ENCODE measurements at places on chromosomes 5 and 9. TPM values are rescaled to one million over a fixed set of nuclear protein-coding genes. Genes with fewer than 3 reads are reported as not detected.

DNA sequence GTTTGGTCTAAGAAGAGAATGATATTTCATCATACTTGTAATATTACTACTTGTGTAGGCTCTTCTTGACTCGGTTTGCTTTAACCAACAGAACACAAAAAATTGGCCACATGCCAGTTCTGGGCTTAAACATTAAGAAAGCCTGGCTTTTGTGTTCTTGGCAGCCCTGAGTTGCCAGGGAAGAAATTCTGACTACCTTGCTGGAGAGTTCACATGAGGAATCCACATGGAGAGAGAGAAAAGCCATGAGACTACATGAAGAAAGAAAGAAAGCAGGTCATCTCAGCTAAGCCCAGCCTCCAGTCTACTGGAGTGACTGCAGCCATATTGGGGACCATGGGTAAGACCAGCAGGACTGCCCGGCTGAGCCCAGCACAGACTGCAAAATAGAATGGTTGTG, 524.8 kb downstream of the RAB3C start:
- H3K4me1 ChIP-seq = peaks cover 18% of the 10 kb centered on the region
- H3K4me3 ChIP-seq = no peak overlapping the region

- H3K4me1 ChIP-seq = no peaks in the 10 kb centered on the region
- H3K27me3 ChIP-seq = no peaks in the 10 kb centered on the region
- no peak overlapping the region for H3K27ac ChIP-seq
Observed at GRCh38 chr9:27847380-27847779, 274.1 kb upstream of the C9orf72 start.

IL5 gene
- total RNA-seq = not detected

FAM114A2 gene
- 19.1 TPM for total RNA-seq

DNA sequence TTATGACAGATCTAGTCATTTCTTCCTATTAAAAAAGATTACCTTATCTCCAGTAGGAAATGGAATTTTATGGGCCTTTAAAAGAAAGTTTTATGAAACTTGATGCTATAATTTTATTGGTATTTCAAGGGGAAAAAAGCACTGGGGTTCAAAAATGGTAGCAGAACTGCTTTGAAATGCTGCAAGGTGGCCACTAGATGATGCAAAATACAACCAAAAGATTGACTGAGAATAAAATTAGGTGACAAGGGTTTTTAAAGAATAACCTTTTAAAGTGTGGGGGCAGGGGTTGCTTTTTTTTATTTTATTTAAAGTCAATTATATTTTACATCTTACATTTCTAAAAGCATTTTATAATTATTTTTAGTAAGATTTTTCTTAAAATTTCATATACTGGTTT, 61.7 kb downstream of the KLF9 start:
- DNase-seq = no peak
- H3K27me3 ChIP-seq = no peaks in the 10 kb centered on the region
- H3K27ac ChIP-seq = no peak overlapping the region
- H3K4me3 ChIP-seq = no peak overlapping the region
- H3K36me3 ChIP-seq = peaks cover 32% of the 10 kb centered on the region
- H3K4me1 ChIP-seq = no peaks in the 10 kb centered on the region

GRCh38 chr9:98094316-98094715, 24.7 kb downstream of the TRIM14 start:
- no peaks in the 10 kb centered on the region for H3K27me3 ChIP-seq
- H3K4me1 ChIP-seq = no peaks in the 10 kb centered on the region
- H3K4me3 ChIP-seq = no peak overlapping the region
- DNase-seq = no peak

FCN2 gene
- not detected for total RNA-seq
